Gastrocnemius medialis (tissue), 4 donors: ENCODE measurements at places on chromosomes 3 and 15.

DNA sequence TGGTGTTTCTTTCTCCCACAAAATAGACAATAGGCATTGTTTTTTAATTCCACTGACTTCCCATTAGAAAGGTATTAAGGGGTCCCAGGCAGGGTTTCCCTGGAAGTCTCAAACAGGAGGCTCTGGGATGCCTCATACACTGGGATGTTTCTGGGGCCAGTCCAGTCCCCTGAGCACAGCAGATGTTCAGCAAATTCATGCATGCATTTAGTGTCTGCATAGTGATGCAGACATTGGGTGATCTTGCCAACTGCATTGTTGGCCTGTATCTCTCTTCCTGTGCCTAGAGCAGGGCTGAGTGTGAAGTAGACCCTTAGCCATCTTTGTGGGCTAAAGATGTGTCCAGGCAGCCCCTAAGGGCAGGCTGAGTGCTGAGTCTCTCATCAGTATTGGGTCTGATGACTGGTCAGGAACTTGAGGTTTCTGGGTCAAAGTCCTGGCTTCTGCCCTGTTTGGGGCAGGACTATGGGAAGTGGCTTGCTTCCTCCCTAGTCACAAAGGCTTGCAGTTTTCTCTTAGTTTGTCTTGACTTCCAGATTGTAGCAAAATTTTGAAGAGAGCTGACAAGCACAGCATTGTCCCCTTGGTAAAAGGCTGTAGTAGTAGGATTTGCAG, 56.5 kb downstream of the BSN start:
- no peaks in the 10 kb centered on the region for H3K36me3 ChIP-seq
- no peak overlapping the region for H3K27ac ChIP-seq
- no peaks in the 10 kb centered on the region for H3K4me1 ChIP-seq
- DNase-seq = no peak
- H3K27me3 ChIP-seq = no peaks in the 10 kb centered on the region

DNA sequence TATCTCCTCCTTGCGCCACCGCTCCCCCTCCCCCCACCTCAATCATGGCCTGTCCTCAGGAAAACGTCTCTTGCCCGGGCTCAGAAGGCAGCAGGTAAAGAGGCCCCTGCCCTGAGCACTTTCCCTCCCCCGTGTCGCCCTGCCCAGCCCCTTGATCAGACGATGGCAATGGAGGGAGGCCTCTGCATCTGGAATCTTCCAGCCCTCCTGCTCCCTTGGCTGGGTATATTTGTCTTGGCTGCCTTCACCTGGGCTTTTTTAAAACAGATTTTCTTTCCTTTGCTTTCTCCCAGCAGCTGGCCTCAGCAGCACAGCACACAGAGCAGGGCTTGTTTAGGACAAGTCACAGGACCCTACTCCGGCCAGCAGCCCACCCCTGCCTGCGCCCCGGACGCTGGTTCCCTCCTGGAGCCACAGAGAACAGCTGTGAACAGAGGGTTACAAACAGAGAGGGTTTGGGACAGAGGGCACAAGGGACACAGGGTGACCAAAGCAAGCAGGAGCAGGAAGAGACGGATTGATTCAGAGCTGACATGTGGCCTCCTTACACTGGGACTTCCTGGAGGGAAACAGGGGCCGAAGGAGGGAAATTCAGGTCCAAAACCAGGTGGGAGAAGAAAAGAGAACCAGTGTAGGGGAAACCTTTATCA, 78.7 kb downstream of the ISG20 start:
- no peaks in the 10 kb centered on the region for H3K36me3 ChIP-seq
- no peak overlapping the region for H3K27ac ChIP-seq
- no peak overlapping the region for H3K4me3 ChIP-seq
- DNase-seq = no peak
- H3K27me3 ChIP-seq = no peaks in the 10 kb centered on the region
- peaks cover 4% of the 10 kb centered on the region for H3K4me1 ChIP-seq

DNA sequence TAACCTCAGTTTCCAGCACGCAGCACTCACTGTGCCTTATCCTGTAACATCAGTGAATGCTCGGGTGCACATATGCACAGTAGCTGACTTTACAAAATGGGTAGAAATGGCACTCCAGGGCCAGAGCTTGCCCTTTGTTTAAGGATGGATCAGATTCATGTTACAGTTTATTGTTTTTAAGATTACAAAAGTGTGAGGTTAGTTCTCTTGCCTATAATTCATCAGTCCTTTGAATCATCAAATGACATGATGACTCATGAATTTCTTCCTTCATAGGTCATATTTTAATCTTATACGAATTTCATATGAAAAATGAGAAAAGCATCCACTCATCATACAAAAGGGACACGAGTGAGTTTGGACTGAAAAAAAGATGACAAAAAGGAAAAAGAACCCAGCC, 545.3 kb downstream of the GBE1 start:
- no peak overlapping the region for H3K4me3 ChIP-seq
- no peak overlapping the region for H3K27ac ChIP-seq
- no peaks in the 10 kb centered on the region for H3K27me3 ChIP-seq
- no peak for DNase-seq

- no peak overlapping the region for H3K4me3 ChIP-seq
- H3K4me1 ChIP-seq = no peaks in the 10 kb centered on the region
- no peak overlapping the region for H3K27ac ChIP-seq
- DNase-seq = no peak
- no peaks in the 10 kb centered on the region for H3K36me3 ChIP-seq
These were observed 162.7 kb downstream of the GMNC start for GRCh38 chr3:190699776-190700175.

GRCh38 chr3:4063916-4064574, 239.1 kb upstream of the SETMAR start:
- H3K36me3 ChIP-seq = no peaks in the 10 kb centered on the region
- DNase-seq = no peak
- H3K27me3 ChIP-seq = no peaks in the 10 kb centered on the region
- H3K4me1 ChIP-seq = no peaks in the 10 kb centered on the region
- no peak overlapping the region for H3K27ac ChIP-seq

- no peaks in the 10 kb centered on the region for H3K4me1 ChIP-seq
- no peaks in the 10 kb centered on the region for H3K27me3 ChIP-seq
- DNase-seq = no peak
- no peak overlapping the region for H3K4me3 ChIP-seq
- no peak overlapping the region for H3K27ac ChIP-seq
These were observed 289.5 kb upstream of the TRIM42 start for GRCh38 chr3:140388202-140388922.

GRCh38 chr3:111040959-111041358, 30.7 kb upstream of the NECTIN3 start:
- H3K36me3 ChIP-seq = no peaks in the 10 kb centered on the region
- H3K4me1 ChIP-seq = no peaks in the 10 kb centered on the region
- no peak overlapping the region for H3K4me3 ChIP-seq
- H3K27me3 ChIP-seq = no peaks in the 10 kb centered on the region

GRCh38 chr3:13851997-13852637, 27.8 kb downstream of the WNT7A start:
- no peak overlapping the region for H3K4me3 ChIP-seq
- H3K27me3 ChIP-seq = peaks cover 4% of the 10 kb centered on the region
- no peaks in the 10 kb centered on the region for H3K4me1 ChIP-seq
- H3K27ac ChIP-seq = no peak overlapping the region
- DNase-seq = no peak

DNA sequence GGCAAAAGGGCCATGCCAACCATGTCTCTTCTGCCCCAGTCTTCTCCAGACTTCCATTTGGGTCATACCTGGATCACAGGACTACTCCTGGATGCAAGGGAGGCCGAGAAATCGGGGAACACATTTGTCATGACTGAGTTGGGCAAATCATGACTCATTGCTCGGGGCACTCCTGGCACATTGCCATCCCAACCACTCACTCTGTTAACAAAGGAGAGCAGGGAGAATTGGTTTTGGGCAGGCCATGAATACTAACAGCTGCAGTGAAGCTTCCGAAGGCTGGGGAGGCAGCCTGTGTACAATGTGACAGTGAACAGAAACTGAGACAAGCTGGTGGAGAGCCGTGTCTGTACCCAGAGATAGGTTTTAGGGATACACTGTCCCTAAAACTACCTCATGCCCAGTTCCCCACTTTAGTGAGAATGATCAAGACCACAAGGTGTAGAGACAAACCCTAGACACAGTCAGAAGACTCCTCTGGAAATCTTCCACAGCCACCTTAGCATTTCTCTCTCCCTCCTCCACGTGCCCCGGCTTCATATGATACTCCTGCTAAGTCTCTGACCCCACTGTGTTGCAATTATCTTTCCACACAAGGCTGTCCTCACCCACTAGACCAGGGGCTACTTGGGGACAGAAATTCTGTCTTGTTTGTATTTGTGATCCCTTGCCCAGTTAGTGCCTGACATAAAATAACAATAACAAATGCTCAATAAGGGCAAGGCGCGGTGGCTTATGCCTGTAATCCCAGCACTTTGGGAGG, 10.5 kb upstream of the BUB1B start:
- peak; percentile 82 for DNase-seq
- no peaks in the 10 kb centered on the region for H3K36me3 ChIP-seq
- peaks cover 18% of the 10 kb centered on the region for H3K4me1 ChIP-seq
- H3K4me3 ChIP-seq = no peak overlapping the region
- no peaks in the 10 kb centered on the region for H3K27me3 ChIP-seq

DNA sequence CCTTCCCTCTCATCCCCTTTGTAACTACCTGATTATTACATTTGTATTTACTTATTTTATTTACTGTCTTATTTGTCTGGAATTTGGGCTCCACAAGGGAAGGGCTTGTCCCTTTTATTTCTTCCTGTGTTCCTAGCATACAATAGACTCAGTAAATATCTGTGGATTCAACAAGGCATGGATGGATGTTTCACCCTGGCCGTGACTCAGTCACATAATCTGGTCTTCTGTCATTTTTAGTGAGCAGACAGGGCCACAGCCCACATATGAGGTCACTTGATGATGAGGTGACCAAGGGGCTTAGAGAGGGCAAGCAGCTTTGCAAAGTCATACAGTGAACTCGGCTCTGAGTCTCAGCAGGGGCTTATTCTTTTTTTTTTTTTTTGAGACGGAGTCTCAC, 7.8 kb upstream of the DAG1 start:
- no peaks in the 10 kb centered on the region for H3K36me3 ChIP-seq
- DNase-seq = no peak
- peak overlapping the region; percentile 54 for H3K27ac ChIP-seq
- peaks cover 14% of the 10 kb centered on the region for H3K4me1 ChIP-seq
- no peak overlapping the region for H3K4me3 ChIP-seq

DNA sequence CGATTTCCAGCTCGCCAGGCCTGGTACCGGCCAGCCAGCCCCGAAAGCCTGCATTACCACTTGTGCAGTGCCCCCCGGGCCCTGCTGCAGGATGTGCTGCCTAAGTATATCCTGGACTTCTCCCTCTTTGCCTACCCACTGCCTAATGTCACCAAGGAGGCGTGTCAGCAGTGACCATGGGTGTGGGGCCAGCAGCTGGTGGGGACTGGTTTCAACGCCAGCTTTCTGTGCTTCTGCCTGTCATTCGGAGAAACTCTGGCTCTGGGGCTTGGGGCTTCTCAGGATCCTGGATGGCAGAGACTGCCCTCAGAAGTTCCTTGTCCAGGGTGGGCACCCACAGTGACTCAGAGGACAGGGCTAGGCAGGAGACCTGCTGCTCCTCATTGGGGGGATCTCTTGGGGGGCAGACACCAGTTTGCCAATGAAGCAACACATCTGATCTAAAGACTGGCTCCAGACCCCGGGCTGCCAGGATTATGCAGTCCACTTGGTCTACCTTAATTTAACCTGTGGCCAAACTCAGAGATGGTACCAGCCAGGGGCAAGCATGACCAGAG, 1.5 kb downstream of the CHST14 start:
- H3K4me1 ChIP-seq = peaks cover 4% of the 10 kb centered on the region
- peak overlapping the region; percentile 87 for H3K4me3 ChIP-seq
- DNase-seq = no peak
- H3K36me3 ChIP-seq = no peaks in the 10 kb centered on the region
- H3K27ac ChIP-seq = no peak overlapping the region
